Adipocyte (in vitro differentiated cells): ENCODE measurements at places on chromosomes 1 and 21.
A peak's percentile ranks its signal among the peaks of the same experiment; 100 is the strongest.

- DNase-seq = no peak
These were observed 2.3 kb downstream of the TNNI1 start for GRCh38 chr1:201419256-201419655.

DNA sequence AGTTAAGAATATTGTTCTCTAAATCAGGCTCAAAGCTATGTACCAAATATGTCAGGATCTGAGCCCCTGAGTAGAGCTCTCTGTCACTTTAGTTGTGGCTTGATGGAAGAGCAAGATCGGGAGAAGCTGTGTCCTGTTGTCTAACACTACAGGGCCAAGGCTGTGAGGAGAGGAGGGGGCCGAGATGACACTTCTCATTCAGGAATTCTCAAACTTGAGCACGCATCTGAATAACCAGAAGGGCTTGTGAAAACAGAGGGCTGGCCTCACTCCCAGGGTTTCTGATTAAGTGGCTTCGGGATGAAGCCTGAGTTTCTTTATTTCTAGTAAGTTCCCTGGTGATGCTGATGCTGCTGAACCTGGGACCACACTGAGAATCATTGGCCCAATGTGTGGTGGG is 209.2 kb upstream of the DAB1 start:
- no peak for DNase-seq

GRCh38 chr21:14869984-14870852 is 194.6 kb downstream of the NRIP1 start:
- DNase-seq = no peak

DNA sequence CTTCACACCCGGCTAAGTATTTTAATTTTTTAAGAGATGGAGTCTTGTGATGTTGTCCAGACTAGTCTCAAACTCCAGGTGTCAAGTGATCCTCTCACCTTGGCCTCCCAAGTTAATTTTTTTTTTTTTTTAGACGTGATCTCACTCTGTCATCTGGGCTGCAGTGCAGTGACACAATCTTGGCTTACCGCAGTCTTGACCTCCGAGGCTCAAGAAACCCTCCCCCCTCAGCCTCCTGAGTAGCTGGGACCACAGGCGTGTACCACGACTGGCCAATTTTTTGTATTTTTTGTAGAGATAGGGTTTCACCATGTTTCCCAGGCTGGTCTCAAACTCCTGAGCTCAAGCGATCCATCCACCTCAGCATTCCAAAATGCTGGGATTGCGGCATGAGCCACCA is 11.7 kb upstream of the IFNLR1 start:
- DNase-seq = no peak

GRCh38 chr1:230149751-230150584 is 82.9 kb downstream of the GALNT2 start:
- DNase-seq = peak; percentile 20

- no peak for DNase-seq
These were observed 5.7 kb upstream of the OLIG2 start for GRCh38 chr21:33019885-33020557.
